ENCODE measurements at places on chromosomes 5 and 9.

- DNase-seq: peak; percentile 61
Observed at GRCh38 chr9:121463026-121463807, 36.4 kb downstream of the GGTA1 start.

DNA sequence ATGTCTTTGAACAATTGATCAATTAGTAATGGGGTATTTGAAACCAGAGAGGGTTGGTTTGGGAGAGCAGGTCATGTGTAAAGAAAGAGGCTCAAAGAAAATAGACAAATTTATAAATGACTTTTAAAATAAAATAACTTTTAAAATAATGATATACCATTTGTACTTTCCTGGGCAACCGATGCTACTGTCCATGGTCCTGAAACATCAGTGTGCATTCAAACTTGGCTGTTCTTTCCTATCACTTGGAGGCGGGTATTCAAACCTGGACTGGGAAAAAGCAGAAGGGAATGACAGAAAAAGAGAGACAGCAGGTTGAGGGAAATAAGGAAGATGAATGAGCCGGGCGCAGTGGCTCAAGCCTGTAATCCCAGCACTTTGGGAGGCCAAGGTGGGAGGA is 1446.4 kb upstream of the WWC1 start:
- DNase-seq: no peak

GRCh38 chr5:83306572-83307241 is 164.8 kb upstream of the VCAN start:
- DNase-seq: peak; percentile 70

GRCh38 chr9:98678244-98678842 is 30.4 kb downstream of the GABBR2 start:
- no peak for DNase-seq

GRCh38 chr9:128115187-128116103 is 12.1 kb downstream of the PTGES2 start:
- DNase-seq: no peak

- no peak for DNase-seq
Observed at GRCh38 chr9:94952565-94953373, 226.3 kb downstream of the AOPEP start.

DNA sequence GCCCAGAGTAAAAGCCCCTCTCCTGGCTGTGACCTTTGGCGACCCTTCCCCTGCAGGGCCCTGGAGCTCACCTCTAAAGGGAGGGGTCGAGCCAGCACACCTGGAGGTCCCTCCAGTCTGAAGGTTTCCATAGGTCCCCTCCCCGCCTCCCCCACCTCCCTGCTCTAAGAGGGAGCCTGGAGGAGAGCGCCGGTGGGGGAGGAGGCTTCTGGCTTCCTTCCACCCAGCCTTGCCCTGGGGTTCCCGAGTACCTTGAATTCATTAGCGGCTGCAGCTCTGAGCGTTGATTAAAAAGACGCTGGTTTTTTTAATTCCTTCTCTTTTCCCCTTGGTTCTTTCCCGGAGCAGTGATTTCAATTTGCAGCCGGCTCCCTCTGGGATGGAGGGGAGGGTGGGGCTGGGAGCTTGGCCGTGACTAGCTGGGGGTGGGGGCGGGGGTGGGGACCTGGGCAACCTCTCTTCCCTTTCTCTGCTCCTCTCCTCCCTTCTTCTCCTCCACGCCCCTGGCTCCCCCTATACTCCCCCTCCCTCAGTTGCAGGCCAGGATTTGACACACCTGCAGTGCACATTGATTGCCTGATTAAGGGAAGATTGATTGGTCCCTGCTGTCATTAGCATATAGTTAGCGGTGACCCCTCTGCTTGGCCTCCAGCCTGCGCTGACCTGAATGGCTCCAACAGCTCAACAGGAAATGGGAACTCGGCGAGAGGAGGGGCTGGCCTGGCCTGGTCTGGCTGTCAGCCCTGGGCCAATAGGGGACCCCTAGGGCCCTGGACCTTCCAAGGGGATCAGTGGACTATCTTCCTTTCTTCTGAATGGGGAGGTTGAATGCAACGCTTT is 67.5 kb upstream of the RAPGEF1 start:
- DNase-seq: no peak

DNA sequence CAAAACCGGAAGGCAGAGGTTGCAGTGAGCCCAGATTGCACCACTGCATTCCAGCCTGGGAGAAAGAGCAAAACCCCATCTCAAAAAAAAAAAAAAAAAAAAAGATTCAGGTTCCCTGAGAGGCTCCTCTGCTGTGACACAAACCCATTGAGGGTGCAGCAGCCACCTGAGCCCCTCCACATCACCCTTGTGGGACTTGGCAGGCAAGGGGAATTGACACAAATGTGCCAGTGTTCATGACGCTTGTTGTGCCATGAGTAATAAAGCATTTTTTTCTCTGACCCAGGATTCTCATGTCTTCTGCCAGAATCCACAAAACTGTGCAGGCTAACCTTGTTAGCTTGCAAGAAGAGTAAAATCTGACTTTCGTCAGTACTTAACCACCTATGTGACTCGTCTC is 149.6 kb downstream of the TTC39B start:
- no peak for DNase-seq

DNA sequence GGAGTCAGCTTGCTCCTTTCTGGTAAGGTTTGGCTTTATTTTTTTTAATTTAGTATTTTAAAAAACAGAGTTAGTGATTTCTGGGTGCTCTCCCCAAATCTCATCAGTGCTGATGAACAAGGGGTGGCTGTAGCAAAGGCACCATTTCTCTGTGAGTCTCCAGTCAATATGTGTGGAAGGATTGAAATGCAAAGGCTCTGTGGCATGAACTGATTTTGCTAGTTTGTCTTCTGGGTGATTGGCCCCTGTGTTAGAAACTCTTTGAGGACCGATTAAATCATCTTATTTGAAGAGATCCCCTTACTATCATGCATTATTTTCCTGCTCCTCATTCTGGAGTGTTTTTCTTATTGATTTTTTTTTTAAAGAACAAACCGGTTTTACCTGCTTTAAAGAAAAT is 596 bp downstream of the TEK start:
- DNase-seq: no peak

DNA sequence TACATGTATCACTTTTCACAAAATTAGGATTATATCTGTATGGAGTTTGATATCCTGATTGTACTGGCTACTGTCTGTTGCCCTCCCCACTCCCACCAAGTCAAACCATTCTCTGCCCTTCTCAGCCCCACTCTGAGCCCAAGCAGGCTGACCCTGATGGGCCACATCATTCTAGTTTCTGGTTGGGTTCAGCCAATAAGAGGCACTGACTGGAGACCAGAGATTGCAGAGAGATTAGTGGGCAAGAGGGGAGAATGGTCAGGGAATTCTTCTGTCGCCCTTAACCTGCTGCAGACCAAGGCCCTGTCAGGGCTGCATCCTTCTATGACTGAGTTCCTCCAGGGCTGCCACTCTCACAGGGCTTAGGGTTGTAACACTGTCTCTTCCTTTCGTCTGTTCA is 2.7 kb downstream of the HSPB3 start:
- no peak for DNase-seq

Measured in KBM-7 (cell line).